DMS 273 treated with DMSO at 0.1 percent for 48 hours (cell line): ENCODE measurements at places on chromosomes 5 and 9.

DNA sequence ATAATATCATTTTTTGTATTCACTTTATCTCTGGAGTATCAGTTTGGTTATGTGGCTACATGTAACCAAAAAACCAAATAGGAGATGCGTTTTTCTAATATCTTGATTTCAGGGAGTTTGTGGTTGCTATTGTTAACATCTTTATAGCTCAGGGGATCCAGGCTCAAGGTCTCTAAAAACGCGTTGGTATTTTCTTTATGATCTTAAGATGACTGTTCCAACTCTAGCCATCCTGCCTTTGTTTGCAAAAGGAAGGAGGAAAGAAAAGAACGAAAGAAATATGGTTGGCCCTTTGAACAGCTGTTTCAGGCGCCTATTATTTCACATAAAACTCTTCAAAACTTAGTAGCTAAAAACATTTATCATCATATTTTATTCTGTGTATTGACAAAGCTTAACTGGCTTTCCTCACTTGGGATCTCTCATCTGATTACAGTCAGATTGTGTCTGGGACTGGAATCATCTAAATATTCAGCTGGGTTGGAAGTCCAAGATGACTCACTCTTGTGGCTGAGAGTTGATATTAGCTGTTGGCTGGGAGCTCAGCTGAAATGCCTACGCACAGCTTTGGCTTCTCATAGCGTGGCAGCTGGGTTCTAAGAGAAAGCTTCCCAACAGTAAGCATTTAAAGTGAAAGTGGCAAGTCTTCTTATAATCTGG lies 60.1 kb downstream of the FAM174A start:
- DNase-seq, result no peak

- no peak for DNase-seq
Observed at GRCh38 chr9:34961574-34962490, 3.7 kb downstream of the PHF24 start.

DNA sequence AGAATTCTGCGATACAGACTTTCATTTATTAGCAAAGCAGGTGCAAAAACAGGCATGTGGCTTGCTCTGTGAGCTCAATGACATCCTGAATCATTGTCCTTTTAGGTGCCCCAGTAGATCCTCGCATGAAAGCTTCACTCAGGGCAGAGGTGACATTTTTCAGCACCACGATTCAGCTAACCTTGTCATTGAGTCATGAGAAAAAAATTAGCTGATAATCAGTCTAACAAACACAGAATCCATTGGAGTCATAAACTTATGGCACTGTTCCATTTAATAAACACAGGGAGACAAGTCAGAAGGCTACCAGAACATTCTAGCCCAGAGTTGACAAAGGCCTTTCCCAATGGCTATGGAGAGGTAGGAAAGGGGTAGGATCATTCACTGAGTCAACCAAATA lies 104.8 kb upstream of the RAD23B start:
- no peak for DNase-seq

- no peak for DNase-seq
Observed at GRCh38 chr9:78236551-78236910, 656 bp downstream of the CEP78 start.

DNA sequence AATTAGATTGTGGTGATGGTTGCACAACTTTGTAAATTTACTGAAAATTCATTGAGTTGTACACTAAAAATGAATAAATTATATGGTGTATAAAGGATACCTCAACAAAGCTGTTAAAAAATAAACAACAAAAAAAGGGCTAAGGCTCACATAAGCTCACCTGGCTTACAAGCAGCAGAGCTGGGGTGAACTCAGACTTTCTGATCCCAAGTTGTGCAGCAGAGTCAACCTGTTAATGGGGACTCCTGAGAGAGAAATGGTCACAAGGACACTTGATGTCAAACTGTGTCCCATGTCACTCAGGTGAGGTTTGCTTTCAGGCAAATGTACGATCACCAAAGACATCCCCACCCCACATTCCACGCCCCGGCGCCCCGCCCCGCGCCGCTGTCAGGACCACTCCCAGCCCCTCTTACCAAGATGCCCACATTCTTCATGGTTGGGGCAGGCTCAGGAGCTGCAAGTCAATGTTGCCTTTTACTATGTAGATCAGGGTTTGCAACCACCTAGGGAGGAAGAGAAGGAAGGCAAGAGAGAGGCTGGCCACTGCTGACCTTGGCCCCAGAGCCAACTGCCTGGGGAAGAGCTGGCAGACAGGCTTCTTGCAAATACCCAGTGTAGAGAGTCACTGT lies 22.4 kb upstream of the SLC36A1 start:
- DNase-seq, result no peak

DNA sequence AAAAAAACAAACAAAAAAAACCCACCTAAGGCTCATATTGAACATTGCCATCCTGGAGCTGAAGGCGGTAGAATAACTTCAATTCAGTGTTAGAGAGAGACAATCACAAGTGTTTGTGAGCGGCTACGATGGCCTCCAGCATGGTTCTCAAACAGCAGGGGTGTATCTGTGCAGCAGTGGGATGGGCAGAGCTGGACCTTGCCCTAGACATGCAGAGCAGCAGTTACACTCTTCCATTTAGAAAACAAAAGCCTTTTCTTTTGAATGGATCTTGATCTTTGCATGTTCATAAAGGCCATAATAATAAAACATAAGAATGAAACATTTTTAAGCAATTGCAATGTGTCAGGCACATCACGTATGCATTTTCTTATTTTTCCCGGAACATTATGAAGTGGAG lies 50.3 kb downstream of the ARHGAP26 start:
- DNase-seq, result no peak

- DNase-seq, result no peak
Observed at GRCh38 chr5:91269198-91269597, 113.9 kb downstream of the ARRDC3 start.

- DNase-seq, result peak; percentile 17
Observed at GRCh38 chr9:94157050-94157801, 73.0 kb downstream of the PTPDC1 start.

DNA sequence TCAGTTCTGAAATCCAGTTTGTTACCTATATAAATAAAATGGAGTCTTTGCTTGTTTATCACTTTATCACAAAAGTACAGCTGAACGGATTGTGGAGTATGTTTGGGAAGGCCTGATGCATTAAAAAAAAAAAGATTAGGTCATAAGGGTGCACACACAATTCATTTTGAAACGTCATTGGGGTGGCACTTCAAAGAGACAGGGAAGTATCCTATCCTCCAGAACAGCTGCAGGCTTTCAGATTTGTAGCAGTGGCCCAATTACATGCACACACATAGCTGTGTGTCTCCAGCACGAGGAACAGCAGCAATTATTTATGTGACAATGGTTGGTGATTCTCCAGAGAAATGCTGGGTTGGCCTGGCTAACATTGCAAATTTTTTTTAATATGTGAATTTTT lies 46.8 kb upstream of the FER start:
- DNase-seq, result no peak

GRCh38 chr5:52449516-52449915 lies 338.2 kb upstream of the ITGA1 start:
- DNase-seq, result no peak

DNA sequence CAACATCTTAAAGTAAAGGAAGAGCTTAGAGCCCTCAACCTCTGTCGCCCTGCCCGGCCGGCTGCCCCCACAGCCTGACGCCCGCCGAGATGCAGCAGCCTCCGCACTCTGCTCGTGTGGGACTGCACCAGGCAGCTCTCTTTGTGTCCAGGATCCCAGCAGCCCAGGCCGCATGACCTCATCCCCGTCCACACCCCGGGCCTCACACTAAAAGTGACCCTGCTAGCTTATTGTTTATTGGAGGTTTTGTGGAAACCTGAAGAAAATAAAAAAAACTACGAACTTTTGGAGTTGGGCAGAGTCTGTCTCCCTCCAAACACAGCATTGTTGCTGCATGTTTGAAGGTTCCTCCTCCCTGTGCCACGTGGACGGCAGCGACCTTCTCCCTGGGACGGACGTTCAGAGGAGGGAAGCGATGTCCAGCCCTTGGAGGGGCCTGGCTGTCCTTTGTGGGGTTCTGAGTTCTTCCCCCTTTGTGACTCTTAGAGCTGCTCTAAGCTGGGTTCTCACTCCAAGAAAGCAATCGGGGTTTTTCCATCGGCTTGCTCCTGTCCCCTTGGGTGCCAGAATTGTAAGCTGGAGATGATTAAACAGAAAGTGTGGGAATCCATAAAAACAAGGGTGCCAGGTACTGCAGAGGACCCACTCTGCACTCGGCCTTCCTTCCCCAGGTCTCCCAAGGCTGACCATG lies 103.5 kb upstream of the COL5A1 start:
- DNase-seq, result no peak

DNA sequence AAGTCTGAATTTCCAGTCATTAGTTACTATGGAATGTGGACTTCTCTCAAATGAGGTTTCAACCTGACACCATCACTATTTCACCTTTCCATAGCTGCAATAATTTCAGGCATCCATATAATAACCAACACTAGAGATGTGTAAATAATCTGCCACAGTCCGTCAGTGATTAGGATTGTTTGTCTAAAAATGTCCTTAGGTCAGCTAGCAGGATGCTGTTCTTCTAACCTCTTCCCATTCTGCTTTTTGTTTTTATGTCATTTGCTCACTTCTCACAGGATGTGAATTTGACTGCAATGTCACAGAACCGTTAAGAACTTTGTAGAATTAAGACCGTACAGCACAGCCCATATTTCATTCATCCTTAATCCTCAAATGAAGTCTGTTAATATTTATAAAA lies 166.4 kb upstream of the RASA1 start:
- DNase-seq, result no peak

DNA sequence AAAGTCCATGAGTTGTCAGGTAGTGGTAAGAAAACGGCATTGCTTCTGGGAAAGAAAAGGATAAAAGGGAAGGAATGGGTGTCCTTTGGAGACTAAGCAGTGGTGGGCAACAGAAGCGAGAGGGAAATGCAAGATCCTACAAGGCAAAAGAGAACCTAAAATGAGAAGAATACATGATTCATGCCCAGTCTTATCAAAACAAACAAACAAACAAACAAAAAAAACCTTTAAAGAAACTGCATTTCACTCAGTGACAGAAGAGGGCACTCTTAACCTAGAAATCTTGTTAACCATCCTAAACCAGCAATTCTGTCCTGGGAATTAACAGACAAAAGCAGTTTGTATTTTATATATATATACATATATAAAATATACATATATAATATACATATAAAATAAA lies 88.5 kb downstream of the SUSD1 start:
- no peak for DNase-seq

DNA sequence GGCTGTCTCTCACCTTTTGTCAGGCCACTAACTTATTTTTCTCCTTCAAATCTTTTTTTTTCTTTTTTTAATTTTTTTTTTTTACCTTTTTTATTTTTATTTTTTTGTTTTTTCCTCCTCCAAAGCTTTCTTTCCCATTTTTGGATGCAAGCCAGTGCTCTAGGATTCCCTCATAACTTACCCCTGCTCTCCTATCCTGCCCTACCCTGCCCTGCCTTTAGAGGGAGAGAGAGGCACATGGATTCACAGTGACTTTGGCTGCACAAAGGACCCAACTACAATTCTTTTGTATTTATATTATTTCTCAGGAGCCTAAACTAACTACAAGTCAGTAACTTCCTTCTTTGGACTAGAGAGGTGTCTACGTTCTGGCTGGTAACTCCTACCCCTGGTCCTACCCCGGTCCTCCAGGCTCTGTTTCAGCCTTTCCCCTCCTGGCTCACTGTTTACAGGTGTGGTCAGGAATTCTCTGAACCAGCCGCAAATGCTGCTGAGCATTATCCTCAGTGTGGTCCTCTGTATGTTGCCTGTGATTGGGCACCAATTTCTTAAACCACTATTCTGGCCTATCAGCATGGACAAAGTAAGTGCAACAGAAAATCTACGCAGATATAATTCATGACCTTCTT lies 8.4 kb upstream of the RUSC2 start:
- DNase-seq, result no peak
